Astrocyte (in vitro differentiated cells and primary cell): ENCODE measurements at places on chromosomes 16 and 17.
A peak's percentile ranks its signal among the peaks of the same experiment; 100 is the strongest.

DNA sequence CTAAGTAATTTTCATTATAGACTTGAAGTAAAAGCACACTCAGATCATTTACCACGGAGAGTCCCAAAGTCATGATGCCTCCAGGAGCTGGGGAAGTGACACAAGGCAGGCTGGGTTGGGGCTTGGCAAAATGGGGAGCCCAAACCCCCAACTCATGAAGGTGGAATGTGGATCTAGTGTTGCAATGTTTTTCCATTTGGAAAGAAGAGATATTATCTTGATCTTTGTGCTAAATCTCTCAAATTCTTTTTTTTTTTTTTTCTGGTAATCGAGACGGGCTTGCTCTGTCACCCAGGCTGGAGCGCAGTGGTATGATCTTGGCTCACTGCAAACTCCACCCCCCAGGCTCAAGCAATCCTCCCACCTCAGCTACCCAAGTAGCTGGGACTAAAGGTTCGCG is 7.5 kb upstream of the KCNG4 start:
- DNase-seq: no peak

DNA sequence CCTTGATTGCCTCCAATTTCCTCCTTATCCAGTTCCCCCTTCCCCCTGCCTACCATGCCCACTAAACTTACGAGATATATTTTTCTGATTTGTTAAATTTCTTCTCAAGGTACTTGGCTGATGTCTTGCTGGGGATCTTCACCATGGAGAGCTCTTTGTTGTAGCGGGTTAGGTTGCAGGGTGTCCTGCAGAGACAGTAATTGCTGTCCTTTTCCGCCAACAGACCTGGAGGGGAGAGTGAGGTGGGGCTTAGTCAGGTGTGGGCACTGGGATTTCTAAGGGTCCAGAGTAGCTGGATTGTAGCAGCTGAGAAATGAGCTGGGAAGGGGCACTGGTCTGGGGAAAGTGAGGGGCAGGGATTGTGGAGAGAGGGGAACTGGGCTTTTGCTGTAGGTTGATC is 32.1 kb downstream of the SPACA3 start:
- DNase-seq: no peak

GRCh38 chr16:79316004-79316458 is 284.5 kb downstream of the MAF start:
- no peak for DNase-seq

DNA sequence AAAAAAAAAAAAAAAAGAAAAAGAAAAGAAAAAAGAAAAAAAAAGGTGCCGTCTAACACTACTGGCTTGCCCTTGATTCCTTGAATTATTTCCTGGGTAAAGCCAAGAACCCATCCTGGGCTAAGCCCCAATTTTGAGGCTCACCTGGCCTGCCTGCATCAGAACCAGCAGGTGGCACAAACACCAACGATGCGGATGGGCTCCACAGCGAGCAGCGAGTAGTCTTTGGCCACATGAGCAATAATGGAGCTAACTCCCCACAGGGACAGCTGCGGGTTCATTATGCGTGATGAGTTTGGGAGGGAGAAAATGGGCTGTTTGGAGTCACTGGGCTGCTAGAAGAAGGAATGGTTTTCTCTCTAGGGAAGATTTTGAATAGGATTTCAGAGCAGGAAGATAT is 91.1 kb downstream of the ASIC2 start:
- DNase-seq: no peak

- DNase-seq: peak; percentile 62
These were observed 57.1 kb upstream of the ANKFN1 start for GRCh38 chr17:56096026-56096810.

- DNase-seq: no peak
These were observed 18.0 kb downstream of the CFDP1 start for GRCh38 chr16:75415169-75415905.

DNA sequence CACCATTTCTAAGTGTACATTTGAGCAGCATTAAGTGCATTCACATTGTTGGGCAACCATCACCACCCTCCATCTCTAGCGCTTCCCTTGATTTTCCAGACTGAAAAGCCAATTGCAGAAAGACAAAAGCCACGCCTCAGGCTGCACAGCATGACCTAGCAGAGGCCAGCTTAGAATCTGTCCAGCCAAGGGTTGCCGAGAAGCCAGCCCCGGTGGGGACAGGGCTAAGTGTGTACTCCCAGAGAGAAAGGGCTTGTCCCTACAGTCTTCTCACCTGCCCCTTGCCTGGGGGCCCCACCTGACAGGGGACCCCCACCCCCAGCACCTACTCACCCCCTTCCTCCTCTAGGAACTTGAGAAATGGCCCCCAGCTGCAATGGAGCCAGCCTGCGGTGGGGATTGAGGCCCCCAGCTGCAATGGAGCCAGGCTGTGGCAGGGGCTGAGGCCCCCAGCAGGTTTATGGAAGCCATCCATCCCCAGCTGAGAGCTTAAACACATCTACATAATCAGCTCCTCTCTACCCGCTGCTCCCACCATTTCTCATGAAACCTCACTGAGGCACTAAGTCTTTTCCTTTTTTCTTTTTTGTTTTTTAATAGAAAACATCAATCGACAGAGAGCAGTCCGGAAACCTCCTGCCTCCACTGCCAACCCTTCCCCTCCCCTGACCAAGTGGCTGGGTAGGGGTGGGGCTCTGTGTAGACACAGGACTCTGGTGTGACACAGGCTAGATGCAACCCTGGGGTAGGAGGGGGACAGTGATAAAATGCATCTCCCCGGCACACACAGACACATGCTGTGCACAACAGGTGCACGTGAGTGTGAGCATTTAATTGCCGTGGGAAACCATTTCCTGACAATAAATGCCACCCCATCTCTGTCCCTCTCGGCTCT is 77.9 kb downstream of the CCT6B start:
- DNase-seq: no peak

DNA sequence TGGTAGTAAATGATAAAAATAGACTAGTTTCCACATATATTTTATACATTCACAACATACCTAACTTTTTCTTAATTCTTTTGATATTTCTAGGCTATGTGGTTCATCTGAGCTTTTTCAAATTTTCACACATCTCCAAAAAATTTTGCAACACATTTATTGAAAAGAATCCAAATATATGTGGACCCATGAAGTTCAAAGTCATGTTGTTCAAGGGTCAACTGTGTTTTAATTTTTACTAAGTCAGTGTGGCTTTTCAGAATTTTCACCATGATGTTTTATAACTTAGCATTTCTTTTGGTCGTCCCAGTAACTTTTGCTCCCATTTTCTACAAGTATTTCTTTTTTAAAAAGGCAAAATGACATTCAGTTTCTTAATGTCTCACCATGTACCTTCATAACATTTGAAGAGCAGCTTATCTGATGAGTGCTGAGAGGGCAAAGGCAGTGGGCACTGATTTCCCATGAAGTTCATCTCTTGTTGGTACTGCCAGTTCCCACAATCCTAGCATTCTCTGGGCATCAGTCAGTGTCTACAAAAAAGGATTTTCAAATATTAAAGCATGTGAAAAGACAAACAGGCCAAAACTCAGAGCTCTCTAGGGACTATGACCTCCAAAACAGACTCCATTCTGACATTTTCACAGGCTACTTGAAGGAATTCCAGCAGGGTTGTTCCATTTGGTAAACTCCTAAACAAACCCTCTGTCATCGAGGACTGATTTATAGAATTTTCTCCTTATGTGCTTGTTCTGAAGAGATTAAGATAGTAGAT is 80.3 kb downstream of the MRTFB start:
- DNase-seq: no peak

DNA sequence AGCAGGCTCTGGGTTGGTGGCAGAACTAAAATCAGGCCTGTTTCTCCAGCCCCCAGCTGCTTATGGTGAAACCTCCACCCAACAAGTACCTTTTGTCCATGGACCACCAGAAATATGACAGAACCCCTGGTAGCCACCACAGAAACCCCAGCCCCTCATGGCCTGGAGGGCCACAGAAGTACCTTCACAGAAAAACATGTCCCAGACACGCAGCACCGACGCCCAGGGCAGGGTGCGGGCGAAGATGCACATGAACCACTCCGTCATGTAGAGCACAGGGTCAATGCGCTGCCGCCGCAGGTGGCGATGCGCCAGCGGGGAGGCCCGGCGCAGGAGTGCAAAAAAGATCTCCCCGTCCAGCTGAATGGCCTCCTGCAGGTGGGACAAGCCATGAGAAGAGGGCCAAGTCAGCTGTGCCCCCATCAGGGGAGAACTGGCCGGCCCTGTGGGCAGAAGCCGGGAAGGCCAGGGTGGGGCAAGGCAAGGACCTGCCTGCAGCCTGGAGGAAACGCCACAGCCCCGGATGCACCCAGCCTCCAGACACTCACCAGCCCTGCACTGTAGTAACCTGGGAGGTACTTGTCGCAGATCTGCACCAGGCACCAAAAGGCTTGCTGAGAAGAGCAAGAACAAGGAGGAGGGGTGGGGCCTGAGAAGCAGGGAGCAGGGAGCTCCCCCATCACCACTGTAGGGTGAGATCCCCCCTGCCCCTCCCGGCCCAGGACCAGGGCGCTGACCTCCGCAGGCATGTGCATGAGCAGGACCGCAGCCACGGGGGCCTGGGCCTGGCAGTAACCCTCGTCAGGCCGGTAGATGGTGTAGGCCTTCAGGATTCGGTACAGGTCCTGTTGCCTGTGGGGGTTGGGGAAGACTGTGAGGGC is 4.1 kb upstream of the CD2BP2 start:
- no peak for DNase-seq

GRCh38 chr16:70594569-70594968 is 51.8 kb upstream of the IL34 start:
- DNase-seq: no peak

GRCh38 chr17:1181753-1182137 is 2.0 kb upstream of the ABR start:
- DNase-seq: no peak

DNA sequence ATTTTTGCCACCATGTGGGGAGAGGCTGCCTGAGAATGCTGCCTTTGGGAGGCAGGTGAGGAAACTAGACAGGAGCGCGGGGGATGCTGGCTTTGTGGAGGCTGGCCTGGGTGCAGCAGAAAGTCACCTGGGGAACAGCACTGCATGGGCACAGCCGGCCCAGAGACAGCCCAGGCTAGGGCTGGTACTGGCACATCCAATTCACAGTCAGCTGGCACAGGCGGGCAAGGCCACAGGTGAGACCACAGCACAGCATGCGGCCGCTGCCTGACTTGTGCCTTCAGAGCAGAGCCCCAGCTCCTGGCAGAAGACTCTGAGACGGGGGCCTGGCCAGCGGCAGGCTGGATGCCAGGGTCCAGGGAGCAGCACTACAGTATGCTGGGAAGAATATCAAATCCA is 16.6 kb upstream of the PITPNM3 start:
- no peak for DNase-seq

GRCh38 chr17:73986641-73987177 is 216.8 kb upstream of the RPL38 start:
- no peak for DNase-seq

- no peak for DNase-seq
These were observed 997.6 kb upstream of the RBFOX1 start for GRCh38 chr16:6335072-6335471.

- DNase-seq: peak; percentile 59
These were observed 12.3 kb upstream of the MYCBPAP start for GRCh38 chr17:50495918-50496317.

DNA sequence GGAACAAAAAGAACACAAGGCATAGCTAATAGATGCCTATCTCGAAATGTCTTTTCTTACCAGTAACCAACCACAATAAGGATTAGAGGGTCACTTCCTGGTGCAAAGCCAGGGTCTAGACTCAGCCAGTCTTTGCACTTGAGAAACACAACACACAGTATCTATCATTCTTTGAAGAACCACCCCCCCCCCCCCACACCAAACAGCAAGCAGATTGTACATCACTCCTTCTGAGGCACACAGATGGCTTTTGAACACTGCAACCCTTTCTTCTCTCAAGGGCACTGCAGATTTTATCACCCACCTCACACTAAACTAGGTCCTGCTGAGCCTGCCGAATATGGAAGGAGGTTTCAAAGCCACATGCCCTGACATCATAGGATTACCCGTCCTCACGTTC is 145.6 kb downstream of the AATF start:
- DNase-seq: no peak

DNA sequence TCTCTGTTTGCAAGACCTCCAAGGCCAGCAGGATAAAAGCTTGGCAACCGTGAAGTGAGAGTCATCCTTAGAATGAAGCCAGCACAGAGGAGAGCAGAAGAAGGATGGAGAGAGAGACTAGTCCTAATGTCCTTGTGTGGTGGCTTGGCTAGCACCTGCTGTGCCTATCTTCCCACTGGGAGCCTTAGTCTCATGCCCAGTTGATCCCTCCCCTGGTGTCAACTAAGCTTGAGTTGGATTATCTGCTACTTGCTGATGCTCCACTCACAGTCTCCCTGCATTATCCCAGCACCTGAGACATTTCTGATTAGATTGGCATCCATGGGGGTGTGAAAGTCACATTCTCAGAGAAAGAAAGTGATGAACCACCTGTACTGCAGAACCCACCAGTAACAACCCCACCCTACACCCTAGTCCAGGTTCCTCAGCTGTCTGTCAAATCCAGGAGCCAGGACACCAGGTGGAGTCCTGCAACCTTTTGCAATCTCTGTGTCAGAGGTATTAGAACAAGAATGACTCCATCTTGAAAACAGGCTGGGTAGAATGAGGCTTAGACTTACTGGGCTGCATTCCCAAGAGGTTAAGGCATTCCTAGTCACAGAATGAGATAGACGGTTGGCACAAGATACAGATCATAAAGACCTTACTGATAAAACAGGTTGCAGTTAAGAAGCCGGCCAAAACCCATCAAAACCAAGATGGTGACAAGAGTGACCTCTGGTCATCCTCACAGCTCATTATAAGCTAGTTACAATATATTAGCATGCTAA is 460.2 kb upstream of the C16orf82 start:
- no peak for DNase-seq

GRCh38 chr16:59169168-59169567 is 435.1 kb upstream of the GOT2 start:
- no peak for DNase-seq

- DNase-seq: no peak
These were observed 319.3 kb downstream of the CPPED1 start for GRCh38 chr16:12484426-12484825.

DNA sequence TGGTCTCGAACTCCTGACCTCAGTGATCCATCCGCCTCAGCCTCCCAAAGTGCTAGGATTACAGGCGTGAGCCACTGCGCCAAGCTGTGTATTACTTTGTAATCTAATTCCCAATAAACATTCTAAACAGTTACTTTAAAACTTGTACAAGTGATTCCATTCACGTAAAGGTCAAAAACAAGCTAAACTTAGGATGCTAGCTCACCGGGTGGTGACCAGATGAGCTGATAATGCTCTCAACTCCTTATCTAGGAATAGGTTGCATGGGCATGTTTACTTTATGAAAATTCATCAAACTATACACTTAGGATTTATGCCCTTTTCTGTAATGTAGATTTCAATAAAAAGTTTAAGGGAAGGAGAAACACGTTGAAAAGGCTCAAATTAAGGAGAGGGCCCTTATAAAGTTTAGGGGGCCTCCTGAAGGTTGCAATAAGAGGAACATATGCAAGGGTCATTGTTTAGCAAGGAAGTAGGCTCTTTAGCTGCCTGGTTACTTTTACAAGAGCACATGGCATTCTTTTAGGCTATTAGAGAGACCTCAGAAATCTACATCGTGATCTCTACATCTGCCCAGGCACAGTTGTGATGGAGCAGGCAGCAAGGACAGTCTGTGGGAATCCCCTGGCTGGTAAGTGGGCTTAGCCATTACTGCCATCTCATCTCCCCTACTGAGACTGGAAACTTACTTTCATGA is 13.3 kb downstream of the CDR2 start:
- DNase-seq: no peak
